ENCODE measurements at places on chromosomes 16 and 17. TPM values are rescaled to one million over a fixed set of nuclear protein-coding genes. Genes with fewer than 3 reads are reported as not detected.

The TBC1D3H gene
- not detected for total RNA-seq

DNA sequence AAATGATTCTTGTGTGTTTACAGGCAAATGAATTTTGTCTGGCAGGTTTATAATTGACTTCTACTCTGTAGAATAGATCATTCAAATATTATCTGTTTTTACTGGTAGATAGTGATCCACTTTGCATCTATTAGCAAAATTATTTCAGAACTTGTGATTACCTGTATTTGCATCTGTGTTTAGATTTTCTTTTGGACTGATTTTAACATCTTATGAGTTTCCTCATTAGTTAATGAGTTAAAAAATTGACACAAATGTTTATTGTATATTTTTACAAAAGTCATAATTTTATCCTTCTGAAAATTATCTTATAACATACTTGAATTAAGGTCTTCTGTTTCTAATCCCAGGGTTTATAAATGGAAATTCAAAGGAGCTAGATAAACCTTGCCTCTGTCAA lies 132.0 kb upstream of the KCNJ16 start:
- no peak for DNase-seq

DNA sequence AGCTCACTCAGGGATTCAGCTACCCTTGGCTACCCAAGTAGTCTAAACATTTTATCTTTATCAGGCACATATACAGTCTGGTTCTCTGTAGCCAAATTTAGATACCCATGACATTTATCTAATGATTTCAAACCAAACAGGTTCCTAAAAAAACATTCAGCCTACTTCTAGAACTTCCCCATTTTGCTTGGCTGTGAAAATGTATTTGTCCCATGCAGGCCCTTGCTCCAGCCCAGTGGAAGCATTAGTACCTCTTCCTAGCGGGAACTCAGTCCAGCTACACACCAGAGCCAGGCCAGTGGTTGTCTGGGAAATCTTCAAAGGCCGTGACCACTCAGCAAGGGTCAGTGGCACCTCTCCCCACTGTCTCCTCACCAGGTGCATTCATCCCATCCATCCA lies 26.2 kb upstream of the NAGLU start:
- no peak for DNase-seq

- DNase-seq, result no peak
Measured at GRCh38 chr17:18179196-18179595, 4.4 kb upstream of the ALKBH5 start.

GRCh38 chr17:14813649-14814370 lies 451.3 kb downstream of the PMP22 start:
- no peak for DNase-seq

DNA sequence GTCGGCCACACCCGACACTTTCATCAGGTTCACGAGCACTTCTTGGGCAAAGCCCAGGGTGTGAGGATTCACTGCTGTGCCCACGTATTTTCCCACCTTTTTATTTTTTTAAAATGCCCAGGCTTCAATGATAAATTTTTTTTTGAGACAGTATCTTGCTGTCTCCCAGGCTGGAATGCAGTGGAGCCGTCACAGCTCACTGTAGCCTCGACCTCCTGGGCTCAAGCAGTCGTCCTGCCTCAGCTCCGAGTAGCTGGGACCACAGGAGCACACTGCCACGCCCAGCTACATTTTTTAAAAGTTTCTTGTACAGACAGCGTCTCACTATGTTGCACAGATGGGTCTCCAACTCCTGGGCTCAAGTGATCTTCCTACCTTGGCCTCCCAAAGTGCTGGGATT lies 17.8 kb downstream of the UTS2R start:
- no peak for DNase-seq

DNA sequence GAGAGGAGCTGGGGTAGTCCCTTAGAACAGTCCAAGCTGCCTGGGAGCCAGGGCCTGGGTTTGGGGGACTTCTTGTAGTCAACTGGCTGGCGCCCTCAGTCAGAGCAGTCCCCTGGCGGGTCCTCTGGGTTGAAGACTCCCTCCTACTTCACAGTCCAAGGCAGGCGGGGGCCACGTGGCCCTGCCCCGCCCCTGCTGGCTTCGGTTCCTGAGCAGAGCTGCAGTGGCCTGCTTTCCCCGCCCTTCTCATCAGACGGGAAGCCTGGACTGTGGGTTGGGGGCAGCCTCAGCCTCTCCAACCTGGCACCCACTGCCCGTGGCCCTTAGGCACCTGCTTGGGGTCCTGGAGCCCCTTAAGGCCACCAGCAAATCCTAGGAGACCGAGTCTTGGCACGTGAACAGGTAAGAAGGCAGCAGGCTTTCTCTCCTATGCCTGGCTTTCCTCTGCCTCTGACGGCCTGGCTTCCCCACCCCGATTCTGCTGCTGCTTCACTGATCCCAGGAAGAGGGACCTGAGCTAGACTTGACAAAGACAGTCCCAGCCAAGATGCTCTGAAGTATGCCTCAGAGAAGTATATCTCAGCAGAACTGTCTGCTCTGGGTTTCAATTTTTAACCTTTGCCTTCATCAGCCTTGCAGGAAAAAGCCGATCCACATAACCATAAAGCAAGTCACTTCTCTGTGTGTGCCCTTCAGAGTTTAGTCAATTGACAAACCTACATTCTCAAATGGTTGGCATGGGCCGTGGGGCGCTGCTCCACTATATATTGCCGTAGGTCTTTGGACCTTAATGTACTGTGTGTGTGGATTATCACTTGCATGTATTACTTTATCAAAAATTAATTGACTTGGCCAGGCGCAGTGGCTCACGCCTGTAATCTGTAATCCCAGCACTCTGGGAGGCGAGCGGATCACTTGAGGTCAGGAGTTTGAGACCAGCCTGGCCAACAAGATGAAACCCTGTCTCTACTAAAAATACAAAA lies 56.3 kb downstream of the SF3B3 start:
- peak; percentile 43 for DNase-seq

The HBA1 gene
- total RNA-seq, result 2.4 TPM

DNA sequence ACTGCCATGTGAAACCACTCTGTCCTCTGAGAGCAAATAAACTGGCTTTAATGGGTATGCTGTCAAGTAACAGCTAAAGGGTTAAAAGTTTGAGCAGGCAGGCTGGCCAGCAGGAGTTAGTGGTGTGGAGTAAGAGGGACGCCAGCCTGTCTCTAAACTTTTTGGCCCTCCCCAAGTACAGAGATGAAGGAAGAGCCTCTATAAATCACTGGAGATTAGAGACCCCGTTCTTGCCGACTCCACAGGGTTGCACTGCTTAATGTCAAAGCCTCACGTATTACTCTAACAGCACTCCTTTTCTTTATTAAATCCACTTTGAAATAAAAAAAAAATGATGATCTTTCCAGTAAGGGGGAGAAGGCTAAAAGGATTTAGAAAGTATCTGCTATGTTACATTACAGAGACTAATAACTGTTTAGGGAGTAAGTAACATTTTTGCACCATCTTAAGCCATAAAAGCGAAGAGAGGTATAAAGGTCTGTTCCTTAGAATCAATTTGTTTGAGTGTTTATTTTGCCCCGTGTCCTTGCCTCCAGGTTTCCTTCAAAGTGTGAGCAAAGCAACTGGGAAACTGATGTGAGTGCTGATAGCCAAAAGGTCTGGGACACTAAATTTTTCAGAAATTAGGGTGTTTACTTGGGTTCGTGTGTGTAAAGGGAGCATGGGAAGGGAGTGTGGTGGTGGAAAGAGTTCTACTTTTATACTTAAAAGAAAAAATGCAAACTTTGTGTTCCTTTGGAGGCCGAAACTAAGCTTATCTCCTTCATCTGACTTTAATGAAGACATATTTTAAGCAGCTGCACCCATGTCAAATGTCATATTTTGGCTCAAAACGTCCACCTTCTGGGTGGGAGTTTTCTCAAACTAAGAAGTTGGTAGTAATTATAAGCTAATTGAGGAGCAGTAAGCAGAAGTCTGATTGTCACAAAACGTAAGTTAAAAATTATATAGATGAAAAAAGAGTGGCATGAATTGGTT lies 109.9 kb upstream of the TBX2 start:
- DNase-seq, result no peak

GRCh38 chr16:24745391-24745790 lies 15.9 kb downstream of the TNRC6A start:
- DNase-seq, result no peak

The ALOXE3 gene
- not detected for total RNA-seq

The CD68 gene
- 74.0 TPM for total RNA-seq

The CDC27 gene
- total RNA-seq, result 54.1 TPM

GRCh38 chr16:11708421-11708820 lies 34.2 kb downstream of the TXNDC11 start:
- DNase-seq, result no peak

The SLC16A13 gene
- total RNA-seq, result 9.0 TPM

- no peak for DNase-seq
Measured at GRCh38 chr16:6571044-6571443, 761.6 kb upstream of the RBFOX1 start.

- no peak for DNase-seq
Measured at GRCh38 chr17:44930667-44931066, 15.4 kb upstream of the GFAP start.

DNA sequence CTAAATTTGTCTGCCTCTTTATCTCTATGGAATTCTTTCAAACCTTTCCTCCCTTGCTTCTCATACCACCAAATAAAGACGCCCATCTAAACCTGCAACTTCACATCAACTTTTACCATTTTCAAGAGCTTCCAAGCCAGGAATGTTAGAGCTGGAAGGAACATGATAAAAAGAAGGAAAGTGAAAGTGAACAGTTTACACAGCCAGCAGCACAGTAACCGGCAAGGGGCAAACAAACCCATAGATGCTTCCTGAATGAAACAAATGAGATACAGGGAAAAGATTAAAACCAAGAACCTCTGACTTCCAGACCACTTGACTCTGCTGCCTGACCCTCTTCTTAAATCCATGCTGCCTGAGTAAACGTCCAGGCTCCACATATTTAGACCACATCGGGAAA lies 231.1 kb upstream of the CA10 start:
- DNase-seq, result no peak

- peak; percentile 62 for DNase-seq
Measured at GRCh38 chr16:71569621-71570020, 7.3 kb downstream of the TAT start.

The TMEM204 gene
- 4.9 TPM for total RNA-seq

The KRT31 gene
- total RNA-seq, result not detected

The HEATR9 gene
- total RNA-seq, result not detected

The MPP3 gene
- total RNA-seq, result 3.7 TPM

The OTOP3 gene
- total RNA-seq, result 2.4 TPM

DNA sequence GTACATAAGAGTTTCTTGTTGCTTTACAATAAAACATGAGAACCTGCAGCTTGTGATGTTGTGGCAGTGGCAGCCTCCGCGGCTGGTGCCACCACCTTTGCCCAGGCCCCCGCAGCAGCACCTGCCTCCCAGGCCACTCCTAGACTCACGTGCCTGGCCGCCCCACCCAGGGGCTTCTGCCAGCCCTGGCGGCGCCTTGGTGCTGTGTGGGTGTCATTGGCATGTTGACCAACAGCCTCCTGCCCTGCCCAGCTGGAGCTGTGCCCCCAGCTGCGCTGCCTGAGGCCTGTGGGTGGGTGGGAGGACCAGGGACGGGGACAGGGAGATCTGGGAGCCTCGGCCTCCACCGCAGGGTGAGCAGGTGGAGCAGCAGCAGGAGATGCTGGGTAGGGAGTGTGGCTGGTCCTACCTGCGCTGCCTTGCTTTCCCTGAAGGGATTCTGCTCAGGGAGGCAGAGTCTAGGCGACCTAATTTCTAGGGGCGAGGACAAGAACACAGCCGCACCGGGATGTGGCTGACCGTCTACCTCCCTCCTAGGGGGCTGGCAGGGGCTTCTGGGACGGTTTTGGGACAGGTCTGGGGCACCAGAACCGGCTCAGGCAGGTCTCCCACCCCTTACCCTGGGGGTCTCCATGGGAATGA lies 428 bp upstream of the DNASE1L2 start:
- no peak for DNase-seq

DNA sequence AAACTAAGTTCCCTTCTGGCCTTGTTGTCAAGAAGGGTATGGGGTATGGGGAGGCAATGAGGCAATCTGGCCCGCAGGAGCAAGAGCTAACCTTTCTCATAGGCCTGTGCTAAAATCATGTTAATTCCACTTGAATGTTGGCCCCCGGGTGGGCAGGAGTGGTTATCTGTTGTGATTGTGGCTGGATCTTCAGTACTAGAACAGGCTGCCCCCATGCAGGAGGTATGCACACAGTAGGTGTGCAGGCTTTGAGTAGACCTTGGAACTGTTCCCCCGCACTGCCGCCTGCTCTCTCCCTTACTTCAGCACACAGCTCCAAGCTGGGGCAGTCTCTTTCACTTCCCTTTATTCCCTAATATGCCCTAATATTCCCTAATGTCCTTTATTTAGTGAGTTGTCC lies 52.4 kb upstream of the TANGO6 start:
- no peak for DNase-seq

DNA sequence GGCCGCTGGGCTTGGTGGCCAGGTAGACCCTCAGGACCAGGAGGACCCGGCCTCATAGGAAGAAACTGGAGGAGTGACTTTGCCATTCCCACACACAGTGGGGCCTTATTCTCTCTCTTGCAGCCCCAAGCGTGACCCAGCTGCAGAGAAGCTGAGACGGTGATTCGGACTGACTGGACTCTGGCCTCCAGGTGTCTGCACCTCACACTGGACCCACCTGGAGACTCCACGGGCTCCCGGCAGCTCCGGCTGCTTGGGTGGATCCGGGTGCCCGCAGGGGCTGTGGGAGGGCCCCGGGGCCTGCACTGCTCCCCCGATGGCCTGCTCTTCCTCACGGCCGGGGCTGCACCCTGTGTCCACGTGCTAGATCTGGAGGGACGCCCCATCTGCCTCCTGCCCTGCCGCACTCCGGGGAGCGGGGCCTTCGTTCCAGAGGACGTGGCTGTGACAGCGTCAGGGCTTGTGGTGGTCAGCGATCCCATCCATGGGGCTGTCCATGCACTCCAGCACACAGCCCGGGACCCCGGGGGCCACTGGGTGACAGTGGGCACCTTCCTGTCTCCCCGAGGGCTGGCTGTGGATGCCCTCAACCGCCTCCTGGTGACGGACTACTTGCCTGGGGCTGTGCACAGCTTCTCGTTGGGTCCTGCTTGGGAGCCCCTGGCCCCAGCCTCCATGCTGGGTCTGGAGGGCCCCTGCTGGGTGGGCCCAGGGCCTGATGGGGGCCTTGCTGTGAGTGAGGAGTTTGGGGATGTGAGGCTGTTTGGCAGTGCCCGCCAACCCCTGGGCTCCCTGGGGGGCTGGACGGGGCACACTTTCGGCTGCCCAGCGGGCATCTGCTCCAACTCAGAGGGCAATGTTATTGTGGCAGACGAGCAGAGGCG lies 810 bp downstream of the NHLRC4 start:
- DNase-seq, result no peak

The CTRL gene
- total RNA-seq, result 1.9 TPM

GRCh38 chr17:58097384-58098088 lies 14.3 kb downstream of the DYNLL2 start:
- no peak for DNase-seq
